ENCODE measurements at places on chromosomes 11 and 22. TPM values are rescaled to one million over a fixed set of nuclear protein-coding genes. Genes with fewer than 3 reads are reported as not detected.

XRRA1 gene
- total RNA-seq = 3.8 TPM

ACTN3 gene
- total RNA-seq = not detected

HOATZ gene
- not detected for total RNA-seq

ARHGEF17 gene
- total RNA-seq = 31.9 TPM

OR5P2 gene
- total RNA-seq = not detected
